ENCODE measurements at places on chromosomes 1 and 21. TPM values are rescaled to one million over a fixed set of nuclear protein-coding genes. Genes with fewer than 3 reads are reported as not detected.

DNA sequence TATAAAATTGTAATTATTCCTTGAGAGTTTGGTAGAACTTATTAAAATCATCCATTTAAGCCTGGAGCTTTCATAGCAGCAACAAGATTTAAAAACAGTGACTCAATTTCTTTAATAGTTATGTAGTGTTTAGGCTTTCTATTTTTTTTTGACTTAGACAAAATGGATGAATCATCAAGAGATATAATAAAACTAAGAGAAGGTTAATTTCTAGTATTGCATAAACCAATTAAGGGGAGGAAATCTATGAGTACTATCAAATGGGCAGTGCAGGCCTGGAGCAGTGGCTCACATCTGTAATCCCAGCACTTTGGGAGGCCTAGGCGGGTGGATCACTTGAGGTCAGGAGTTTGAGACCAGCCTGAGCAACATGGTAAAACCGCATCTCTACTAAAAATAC, 416.3 kb upstream of the USP24 start:
- no peak for DNase-seq

DNA sequence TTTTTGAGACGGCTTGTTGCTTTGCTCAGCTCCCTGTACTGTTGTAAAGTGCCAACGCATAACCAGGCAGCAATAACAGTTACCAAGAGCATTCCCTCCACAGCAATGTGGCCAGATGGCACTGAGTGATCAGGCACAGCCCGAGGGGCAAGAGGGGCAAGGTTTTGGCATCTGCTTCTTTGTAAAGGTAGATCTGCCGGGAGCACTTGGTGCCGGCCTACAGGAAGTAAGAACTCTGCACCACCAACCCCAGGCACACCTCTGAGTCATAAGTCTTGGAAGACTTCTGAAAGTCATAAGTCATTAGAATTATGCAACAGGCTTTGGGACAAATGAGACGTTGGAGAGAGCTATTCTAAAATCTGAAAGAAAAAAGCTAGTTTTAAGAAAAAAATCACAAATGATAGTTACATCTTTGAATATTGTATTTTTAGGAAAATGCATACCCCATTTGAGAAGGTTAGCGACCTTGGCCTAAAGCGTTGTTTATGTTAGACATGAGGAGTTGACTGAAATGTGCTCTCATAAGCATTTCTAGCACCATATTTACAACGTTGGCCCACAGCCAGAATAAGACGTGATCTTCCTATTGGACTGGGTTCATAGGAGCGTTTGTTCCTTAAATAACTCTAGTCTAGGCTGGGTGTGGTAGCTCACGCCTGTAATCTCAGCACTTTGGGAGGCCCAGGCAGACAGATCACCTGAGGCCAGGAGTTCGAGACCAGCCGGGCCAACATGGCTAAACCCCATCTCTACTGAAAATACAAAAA, 37.7 kb upstream of the MAP10 start:
- DNase-seq = no peak

GRCh38 chr1:223244366-223245103, 101.5 kb upstream of the TLR5 start:
- no peak for DNase-seq

- DNase-seq = no peak
Observed at GRCh38 chr21:21481239-21481638, 483.0 kb downstream of the NCAM2 start.

GRCh38 chr1:169090900-169091311, 15.6 kb upstream of the ATP1B1 start:
- no peak for DNase-seq

LEFTY2 gene
- total RNA-seq = not detected

SPRR2A gene
- not detected for total RNA-seq
